ELR (cell line): ENCODE measurements at places on chromosomes 1 and 21.

- DNase-seq = no peak
These were observed 59.4 kb upstream of the LRRC8B start for GRCh38 chr1:89465201-89465600.

GRCh38 chr1:116497656-116498055 lies 73.2 kb downstream of the CD58 start:
- DNase-seq = peak; percentile 57

- no peak for DNase-seq
These were observed 101.1 kb upstream of the JUN start for GRCh38 chr1:58884706-58885661.

DNA sequence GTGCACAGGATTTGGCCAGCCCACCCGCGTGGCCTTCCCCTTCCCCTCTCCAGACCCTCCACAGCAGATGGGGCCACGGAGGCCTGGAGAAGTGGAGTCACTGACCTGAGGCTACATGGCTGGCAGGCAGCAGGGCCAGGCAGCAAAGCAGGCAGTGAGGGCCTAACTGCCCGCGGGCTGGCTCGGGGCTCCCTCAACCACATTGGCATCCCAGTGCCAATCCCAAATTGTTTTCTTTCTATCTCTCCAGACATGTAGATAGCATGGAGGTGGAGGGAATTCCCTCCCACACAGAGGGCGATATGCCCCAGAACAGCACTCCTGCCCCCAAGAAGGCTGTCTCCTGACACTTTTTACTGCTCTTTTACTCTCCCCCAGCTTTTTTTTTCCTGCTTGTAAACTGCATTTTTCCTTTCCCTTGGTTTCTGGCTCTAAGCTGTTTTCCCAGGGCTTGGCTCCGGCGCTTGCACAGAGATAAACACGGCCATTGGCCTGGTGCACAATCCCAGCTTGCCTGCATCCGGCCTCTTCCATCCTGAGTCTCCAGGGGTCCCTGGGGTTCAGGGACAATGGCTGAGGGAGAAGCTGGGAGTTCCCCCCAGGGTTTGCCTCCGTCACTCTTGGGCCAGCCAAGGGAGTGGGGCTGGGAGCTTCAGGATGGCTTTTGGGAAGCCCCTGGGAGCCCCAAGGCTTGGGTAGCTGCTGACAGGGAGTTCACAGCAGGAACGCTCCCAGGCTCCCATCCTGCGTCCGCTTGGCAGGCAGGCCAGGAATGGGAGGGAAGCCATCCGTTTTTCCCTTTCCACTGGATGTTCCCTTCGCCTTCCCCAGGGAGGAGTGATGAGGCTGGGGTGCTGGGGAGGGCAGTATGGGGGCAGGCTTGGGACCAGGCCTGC lies 7.0 kb downstream of the EPHX1 start:
- no peak for DNase-seq

DNA sequence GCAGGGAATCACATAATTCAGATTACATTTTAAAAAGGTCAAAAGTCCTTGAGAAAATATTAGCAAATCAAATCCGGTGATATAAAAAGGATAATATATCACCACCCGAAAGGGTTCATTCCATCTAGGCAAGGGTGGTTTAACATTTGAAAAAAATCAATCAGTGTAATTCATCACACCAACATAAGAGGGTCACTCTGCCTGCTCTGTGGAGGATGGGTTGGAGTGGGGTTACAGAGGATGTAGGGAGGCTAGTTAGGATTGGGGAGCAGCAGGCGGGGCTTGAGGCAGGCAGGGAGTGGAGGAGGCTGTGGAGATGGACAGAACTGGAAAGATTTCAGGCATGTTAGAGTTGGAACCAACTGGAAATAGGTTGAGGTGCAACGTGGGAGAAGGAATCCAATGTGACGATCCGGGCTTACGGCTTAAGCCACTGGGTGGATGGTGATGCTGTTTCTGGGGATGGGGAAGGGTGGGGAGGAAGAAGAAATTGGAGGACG lies 12.5 kb downstream of the ADORA1 start:
- no peak for DNase-seq

- DNase-seq = peak; percentile 86
These were observed 141.4 kb upstream of the ARHGEF16 start for GRCh38 chr1:3312898-3313575.

DNA sequence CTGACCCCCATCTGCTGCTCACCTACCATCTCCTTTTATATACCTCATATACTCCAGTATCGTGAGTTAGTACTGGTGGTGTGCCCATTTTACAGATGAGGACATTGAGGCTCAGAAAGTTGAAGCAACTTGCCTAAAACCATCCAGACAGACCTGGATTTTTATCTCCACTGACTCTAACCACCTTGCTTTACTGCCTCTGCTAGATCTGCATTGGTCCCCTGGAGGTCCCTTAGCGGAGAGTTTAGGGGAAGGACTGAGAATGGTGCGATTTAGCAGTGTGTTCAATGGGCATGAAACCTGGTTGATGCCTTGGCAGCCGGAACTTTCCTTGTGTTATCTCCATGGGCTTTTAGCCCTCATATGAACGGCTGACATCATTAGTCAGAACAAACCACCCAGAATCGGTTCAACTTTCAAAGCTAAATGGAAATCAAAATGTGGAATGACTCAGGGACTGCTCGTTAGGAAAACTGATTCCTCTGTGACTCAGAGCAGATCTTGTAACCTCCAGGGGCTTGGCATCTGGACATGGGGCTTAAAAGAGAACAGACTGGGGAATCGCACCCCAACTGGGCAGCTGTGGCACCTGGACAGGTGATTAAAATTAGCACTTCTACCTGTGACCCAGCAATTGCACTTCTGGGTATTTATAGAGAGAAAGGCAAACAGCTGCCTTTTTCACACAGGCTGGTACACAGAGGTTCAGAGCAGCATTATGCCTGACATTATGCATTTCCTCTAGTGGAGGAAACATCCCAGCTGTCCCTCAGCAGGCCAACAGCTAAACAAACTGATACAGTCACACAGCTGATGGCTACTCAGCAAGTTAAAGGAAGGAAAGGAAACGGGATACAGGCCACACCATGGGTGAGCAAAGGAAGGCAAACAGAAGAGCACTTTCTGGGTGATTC lies 25.3 kb downstream of the TMEM51 start:
- peak; percentile 96 for DNase-seq

GRCh38 chr1:173871091-173871490 lies 2.9 kb downstream of the ZBTB37 start:
- no peak for DNase-seq

GRCh38 chr21:14581902-14582457 lies 35.9 kb upstream of the SAMSN1 start:
- DNase-seq = no peak

DNA sequence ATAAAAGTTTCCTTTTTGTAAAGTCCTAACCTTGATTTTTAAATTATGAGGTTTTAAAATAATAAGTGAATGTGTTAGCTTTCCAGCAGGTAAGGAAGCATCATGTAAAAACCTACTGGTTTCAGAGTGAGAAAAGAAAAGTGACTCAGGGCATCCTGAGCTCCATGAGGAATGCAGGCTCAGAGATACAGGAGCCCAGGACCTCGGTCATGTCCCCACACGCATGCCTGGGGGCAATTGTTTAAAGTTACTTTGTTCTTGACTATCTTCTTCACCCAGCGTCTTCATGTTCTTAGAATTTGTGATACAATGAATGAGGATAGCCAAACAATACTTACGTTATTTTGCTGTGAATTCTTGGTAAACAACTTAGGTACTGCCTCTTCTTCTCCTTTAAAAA lies 117.4 kb upstream of the PLPPR5 start:
- no peak for DNase-seq

DNA sequence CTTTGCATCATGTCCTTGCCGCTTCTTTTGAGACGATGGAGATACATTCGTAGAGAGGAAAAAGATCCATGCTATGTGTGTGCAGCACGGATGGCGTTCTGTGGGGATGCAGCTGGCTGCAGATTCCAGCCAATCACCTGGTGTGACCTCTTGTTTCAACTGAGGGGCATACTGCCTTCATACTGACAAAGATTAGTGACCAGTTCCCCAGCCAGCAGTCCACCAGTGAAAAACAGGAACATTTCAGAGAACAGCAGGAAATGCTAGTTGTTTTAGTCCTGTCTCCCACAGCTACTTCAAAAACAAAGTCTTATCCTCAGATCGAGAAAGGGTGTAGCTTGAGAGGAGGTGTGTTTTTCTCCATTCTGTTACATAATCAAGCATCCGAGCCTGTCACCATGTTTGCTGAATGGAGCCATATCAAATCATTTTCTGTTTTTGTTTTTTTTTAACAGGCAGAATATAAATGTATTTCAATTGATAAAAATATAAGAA lies 255.7 kb upstream of the FMN2 start:
- no peak for DNase-seq

- peak; percentile 43 for DNase-seq
These were observed 13.7 kb upstream of the TRIM62 start for GRCh38 chr1:33195556-33195955.

DNA sequence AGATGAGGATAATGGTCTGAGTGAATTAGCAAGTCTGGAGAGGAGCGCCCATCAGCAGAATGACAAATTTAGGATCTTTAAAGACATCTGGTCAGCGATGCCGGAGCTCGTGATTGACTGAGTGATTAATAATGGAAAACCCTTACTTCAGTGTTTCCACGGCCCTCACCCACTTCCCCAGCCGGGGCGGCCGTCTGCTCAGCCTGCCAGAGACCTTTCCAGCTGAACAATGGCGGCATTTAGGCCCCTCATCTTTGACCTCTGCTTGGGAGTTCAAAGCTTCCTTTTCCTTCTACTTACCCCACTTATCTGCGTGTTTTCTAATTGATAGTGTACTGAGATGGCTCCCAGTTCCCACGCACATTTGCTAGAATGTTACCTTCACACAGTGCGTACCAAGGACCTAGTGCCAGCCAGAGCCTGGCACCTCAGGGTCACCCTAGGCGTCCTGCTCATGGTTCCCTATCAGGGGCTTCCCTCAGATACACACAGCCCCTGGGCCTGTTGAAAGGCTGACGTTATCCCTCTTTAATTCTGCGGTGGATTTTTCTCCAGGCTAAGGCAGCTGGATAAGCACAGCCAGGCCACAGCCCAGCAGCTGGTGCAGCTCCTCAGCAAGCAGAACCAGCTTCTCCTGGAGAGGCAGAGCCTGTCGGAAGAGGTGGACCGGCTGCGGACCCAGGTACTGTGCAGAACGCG lies 232.8 kb downstream of the SDCCAG8 start:
- no peak for DNase-seq

DNA sequence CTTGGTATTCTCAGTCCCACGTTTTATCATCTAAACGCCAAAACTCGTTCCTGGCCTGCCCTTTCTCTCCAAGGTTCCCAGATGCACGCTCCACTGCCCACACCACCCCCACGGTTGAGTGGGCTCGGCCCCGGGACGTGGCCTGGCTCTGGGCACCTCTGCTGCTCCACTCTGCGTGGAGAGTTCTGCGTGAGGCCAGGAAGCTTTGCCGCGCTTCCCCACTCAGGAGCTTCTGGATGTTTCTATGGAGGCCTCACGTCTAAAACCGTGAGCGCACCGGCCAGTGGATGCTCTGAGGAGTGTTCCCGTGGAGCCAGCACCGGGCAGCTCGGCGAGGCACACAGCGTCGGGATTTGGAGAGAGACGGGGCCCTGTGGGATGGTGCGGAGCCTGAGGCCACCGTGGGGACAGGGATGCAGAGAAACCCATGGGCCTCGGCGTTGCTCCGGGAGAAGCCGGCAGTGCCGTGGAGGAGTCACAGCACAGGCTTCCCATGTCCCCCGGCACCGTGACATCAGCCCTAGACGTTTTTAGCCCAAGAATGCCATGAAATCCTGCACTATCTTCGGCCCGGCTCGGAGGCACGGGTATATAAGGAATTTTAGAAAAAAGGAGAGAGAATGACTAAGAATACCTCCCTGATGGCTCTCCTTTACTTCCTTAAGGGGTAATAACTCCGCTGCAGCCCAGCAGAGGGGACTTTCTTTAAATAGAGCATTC lies 125.9 kb downstream of the PRDM16 start:
- DNase-seq = no peak

GRCh38 chr1:147723691-147724323 lies 36.6 kb downstream of the GJA5 start:
- DNase-seq = peak; percentile 60

GRCh38 chr1:64392109-64392508 lies 77.8 kb upstream of the CACHD1 start:
- no peak for DNase-seq
